ENCODE measurements at places on chromosomes 12 and 14. TPM values are rescaled to one million over a fixed set of nuclear protein-coding genes. Genes with fewer than 3 reads are reported as not detected.

RAB3IP gene
- 16.5 TPM for total RNA-seq

HOXC13 gene
- not detected for total RNA-seq

CD69 gene
- 86.5 TPM for total RNA-seq

AKAP5 gene
- 1.5 TPM for total RNA-seq

DAZAP2 gene
- 219 TPM for total RNA-seq

HCAR2 gene
- not detected for total RNA-seq

LTA4H gene
- 51.4 TPM for total RNA-seq

COQ5 gene
- total RNA-seq, result 28.7 TPM

AICDA gene
- not detected for total RNA-seq

PLA2G1B gene
- total RNA-seq, result not detected

FUT8 gene
- total RNA-seq, result 113 TPM

ERC1 gene
- 51.5 TPM for total RNA-seq

RNASE8 gene
- not detected for total RNA-seq

DDX54 gene
- 76.4 TPM for total RNA-seq

RNASE1 gene
- total RNA-seq, result not detected

NAA25 gene
- 33.6 TPM for total RNA-seq

DEPDC4 gene
- total RNA-seq, result 2.1 TPM

FAM181A gene
- total RNA-seq, result not detected

RNF31 gene
- total RNA-seq, result 138 TPM

TTC6 gene
- not detected for total RNA-seq

LBHD2 gene
- total RNA-seq, result not detected

CISTR gene
- not detected for total RNA-seq

SIX6 gene
- total RNA-seq, result not detected

KRT78 gene
- not detected for total RNA-seq

MRPL52 gene
- total RNA-seq, result 137 TPM

MRPL42 gene
- 68.9 TPM for total RNA-seq

PDE3A gene
- total RNA-seq, result not detected

ATL1 gene
- total RNA-seq, result 1.8 TPM

ARHGEF40 gene
- not detected for total RNA-seq

KCNJ8 gene
- total RNA-seq, result not detected

EMC9 gene
- total RNA-seq, result 23.3 TPM

GPR137C gene
- total RNA-seq, result 0.34 TPM

IFT43 gene
- 4.6 TPM for total RNA-seq

HPD gene
- not detected for total RNA-seq

PTPN21 gene
- total RNA-seq, result not detected

ACSS3 gene
- not detected for total RNA-seq

BHLHE41 gene
- total RNA-seq, result not detected

BCL11B gene
- 79.6 TPM for total RNA-seq

SYNDIG1L gene
- not detected for total RNA-seq

PRH2 gene
- not detected for total RNA-seq

MYO1H gene
- not detected for total RNA-seq

SIRT4 gene
- total RNA-seq, result 1.6 TPM

RTN1 gene
- not detected for total RNA-seq

SDS gene
- total RNA-seq, result not detected

ACSM4 gene
- total RNA-seq, result not detected

SMIM41 gene
- total RNA-seq, result not detected

MYBPC1 gene
- not detected for total RNA-seq

RABGGTA gene
- 54.4 TPM for total RNA-seq

OSGEP gene
- total RNA-seq, result 66.6 TPM

NRIP2 gene
- not detected for total RNA-seq

CCDC196 gene
- not detected for total RNA-seq

SYCP3 gene
- total RNA-seq, result 0.93 TPM

CCDC177 gene
- not detected for total RNA-seq
